ENCODE measurements at places on chromosomes 16 and 17.

DNA sequence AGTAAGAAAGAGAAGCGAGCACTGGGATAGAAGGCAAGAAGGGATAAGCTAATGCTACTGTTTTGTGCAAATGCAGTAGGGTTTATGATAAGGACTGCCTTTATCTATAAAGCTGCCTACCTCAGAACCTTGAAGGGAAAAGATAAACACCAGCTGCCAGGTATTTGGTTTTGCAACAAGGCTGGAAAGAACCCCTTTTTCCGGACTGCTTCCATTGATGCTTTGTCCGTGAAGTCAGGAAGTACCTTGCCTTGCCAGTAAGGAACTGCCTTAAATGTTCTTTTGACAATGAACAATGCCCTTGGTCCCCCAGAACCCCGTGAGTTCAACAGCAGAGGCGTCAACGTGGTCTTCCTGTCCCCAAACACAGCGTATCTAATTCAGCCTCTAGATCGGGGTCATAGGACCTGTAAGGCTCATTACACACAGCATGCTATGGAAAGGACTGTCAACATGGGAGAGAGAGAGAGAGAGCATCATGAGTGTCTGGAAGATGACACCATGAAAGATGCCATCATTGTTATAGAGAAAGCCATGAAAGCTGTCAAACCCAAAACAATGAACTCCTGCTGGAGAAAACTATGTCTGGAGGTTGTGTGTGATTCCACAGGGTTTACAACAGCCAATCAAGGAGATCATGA, 113.4 kb downstream of the ANKRD11 start:
- no peak for DNase-seq

DNA sequence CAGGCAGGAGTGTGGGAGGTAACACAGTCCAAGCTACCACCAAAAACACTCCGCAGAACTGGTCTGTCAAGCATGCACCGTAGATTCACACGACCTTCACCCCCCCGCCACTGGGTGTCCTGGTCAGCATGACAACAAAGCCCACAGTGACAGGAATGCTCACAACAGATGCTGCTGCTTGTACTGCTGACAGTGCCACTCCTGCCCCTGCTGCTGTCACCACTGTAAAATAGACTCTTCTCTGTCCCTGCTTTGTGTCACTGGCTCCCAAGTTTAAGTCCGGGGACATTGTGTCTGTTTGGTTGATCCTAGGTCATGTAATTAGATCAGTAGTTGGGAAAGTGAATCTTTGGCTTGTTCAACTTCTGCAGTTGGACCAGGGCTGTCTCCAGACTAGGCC, 7.0 kb upstream of the ODF4 start:
- no peak for DNase-seq

GRCh38 chr16:23141500-23141899, 7.8 kb downstream of the USP31 start:
- no peak for DNase-seq

GRCh38 chr17:37726248-37726647, 18.6 kb downstream of the HNF1B start:
- no peak for DNase-seq

GRCh38 chr16:85987750-85988078, 88.8 kb downstream of the IRF8 start:
- DNase-seq, result no peak

DNA sequence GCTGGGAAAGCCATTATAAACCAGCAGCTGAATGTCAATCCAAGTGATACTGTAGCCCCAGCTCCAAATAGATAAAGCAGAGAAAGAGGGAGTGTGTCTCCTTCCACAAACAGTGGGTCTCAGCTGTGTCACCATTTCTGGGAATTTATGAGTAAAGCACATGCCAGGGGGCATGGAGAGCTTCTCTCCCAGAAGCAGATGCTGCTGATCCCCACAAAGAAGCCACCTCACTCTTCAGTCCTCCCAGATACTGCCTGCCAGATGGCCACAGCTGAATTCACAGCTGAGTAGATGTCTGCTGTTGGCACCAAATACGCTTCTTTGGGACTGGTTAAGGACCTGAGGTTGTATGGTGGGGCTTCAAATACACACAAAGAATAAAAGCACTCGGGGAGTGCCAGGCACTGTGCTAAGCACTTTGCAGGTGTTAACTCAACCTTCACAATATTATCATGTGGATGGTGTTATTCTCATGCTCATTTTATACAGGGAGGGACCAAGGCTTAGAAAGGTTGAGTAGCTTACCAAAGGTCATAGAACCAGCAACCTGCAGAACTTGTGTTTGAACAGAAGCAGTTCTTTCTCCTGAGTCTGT, 298.3 kb downstream of the CDH11 start:
- DNase-seq, result no peak

GRCh38 chr17:4744999-4745969, 5.6 kb upstream of the CXCL16 start:
- no peak for DNase-seq

DNA sequence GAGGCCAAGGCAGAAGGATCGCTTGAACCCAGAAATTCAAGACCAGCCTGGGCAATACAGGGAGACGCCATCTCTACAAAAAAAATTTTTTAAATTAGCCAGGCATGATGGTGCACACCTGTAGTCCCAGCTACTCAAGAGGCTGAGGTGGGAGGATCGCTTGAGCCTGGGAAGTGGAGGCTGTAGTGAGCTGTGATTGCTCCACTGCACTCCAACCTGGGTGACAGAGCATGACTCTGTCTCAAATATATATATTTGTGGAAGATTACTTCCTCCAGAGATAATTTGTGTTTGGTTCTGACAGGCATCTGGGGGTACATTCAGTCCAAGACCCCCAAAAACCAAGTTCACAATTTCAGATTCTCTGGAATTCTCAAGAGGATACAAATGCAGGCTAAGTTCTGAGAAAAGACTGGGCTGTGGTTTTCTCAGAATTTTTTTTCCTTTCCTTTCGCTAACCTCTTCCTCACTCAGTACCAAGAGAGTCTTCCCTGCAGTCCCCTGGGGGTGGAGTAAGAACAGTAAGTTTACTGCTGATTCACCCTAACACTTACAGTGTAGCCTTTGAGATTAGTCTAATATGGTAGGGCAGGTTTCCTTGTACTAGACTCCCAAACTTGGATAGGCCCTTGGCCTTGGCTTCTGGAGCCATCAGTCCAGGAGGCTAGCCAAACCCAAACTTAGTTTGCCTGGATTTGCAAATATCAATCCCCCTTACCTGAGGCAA, 15.1 kb downstream of the GSDMB start:
- no peak for DNase-seq

GRCh38 chr17:58200024-58200633, 7.6 kb downstream of the EPX start:
- DNase-seq, result peak; percentile 59
